Chondrocyte (in vitro differentiated cells): ENCODE measurements at places on chromosomes 2 and 18.

GRCh38 chr18:79890674-79891073 is 60.8 kb downstream of the SLC66A2 start:
- H3K4me3 ChIP-seq: no peak overlapping the region
- no peaks in the 10 kb centered on the region for H3K4me1 ChIP-seq
- DNase-seq: no peak
- no peaks in the 10 kb centered on the region for H3K27me3 ChIP-seq
- no peak overlapping the region for H3K27ac ChIP-seq
- H3K36me3 ChIP-seq: peaks cover 22% of the 10 kb centered on the region

DNA sequence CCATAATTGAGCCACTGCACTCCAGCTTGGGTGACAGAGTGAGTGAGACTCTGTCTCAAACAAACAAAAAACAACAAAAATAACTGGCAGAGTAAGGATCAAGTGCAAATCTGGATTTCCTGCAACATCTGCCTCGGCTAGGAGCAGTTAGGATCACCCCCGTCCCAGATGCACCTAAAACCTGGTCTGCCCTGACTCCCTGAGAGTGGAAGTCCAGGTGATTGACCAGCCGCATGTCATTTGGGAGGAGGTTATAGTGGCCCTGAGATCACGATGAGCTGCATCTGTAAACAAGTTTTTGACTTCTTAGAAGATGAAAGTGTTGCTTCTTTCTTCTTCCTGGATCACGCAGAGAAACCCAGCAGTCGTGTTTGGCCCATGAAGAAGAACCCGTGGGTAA is 5.0 kb upstream of the ESPNL start:
- H3K27ac ChIP-seq: no peak overlapping the region
- no peak for DNase-seq
- H3K4me3 ChIP-seq: no peak overlapping the region
- H3K4me1 ChIP-seq: peaks cover 5% of the 10 kb centered on the region
- H3K36me3 ChIP-seq: peaks cover 5% of the 10 kb centered on the region
- H3K27me3 ChIP-seq: no peaks in the 10 kb centered on the region

DNA sequence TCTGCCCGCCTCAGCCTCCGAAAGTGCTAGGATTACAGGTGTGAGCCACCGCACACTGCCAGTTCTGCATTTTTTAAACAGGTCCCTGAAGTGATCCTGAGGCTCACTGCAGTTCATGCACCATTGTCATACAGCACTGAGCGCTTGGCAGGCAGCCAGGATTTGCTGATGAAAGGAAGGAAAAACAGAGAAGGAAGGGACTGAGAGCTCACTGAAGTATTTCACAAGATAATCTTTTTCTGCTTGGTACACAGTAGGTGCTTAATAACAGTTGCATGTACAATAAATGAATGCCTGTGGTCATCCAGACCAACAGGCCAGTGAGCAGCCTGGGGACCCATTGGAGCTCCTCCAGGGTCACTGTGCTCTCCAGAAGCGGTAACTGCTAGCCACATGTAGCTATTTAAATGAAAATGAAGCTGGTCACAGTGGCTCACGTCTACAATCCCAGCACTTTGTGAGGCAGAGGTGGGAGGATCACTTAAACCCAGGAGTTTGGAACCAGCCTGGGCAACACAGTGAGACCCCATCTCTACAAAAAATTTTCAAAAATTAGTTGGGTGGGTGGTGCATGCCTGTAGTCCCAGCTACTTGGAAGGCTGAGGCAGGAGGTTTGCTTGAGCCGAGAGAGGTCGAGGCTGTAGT is 33.1 kb upstream of the SMAD7 start:
- H3K27ac ChIP-seq: no peak overlapping the region
- no peaks in the 10 kb centered on the region for H3K27me3 ChIP-seq
- no peaks in the 10 kb centered on the region for H3K36me3 ChIP-seq
- peaks cover 53% of the 10 kb centered on the region for H3K4me1 ChIP-seq
- no peak overlapping the region for H3K4me3 ChIP-seq

GRCh38 chr2:129752176-129752575 is 227.3 kb upstream of the RAB6C start:
- no peak overlapping the region for H3K4me3 ChIP-seq
- H3K4me1 ChIP-seq: no peaks in the 10 kb centered on the region
- peaks cover 2% of the 10 kb centered on the region for H3K36me3 ChIP-seq
- DNase-seq: no peak

- no peak overlapping the region for H3K27ac ChIP-seq
- no peak for DNase-seq
- no peaks in the 10 kb centered on the region for H3K36me3 ChIP-seq
- H3K4me1 ChIP-seq: peaks cover 26% of the 10 kb centered on the region
These were observed 48.7 kb downstream of the FMNL2 start for GRCh38 chr2:152383702-152384101.

GRCh38 chr18:7772510-7772888 is 205.4 kb downstream of the PTPRM start:
- H3K4me3 ChIP-seq: no peak overlapping the region
- peaks cover 4% of the 10 kb centered on the region for H3K4me1 ChIP-seq
- H3K27ac ChIP-seq: peak overlapping the region; percentile 63
- no peaks in the 10 kb centered on the region for H3K27me3 ChIP-seq

DNA sequence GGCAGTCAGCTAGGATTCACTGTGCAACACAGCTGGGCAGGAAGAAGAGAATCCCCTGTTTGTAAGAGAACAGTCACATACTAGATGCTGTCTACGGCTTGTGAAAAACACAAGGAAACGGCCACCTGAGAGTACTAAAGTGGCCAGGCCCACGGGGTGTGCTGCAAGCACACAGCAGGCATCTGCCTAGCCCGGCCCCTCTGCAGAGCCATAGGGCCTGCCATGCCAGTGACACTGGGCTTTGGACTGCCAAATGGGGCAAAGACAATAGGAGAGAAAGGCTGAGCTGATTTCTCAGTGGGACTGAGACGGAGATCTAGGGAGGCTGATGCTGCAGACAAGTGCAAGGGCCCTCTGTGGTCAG is 10.3 kb downstream of the TUBB6 start:
- H3K4me1 ChIP-seq: peaks cover 63% of the 10 kb centered on the region
- DNase-seq: no peak
- H3K36me3 ChIP-seq: peaks cover 36% of the 10 kb centered on the region
- H3K27ac ChIP-seq: peak overlapping the region; percentile 74
- no peak overlapping the region for H3K4me3 ChIP-seq

DNA sequence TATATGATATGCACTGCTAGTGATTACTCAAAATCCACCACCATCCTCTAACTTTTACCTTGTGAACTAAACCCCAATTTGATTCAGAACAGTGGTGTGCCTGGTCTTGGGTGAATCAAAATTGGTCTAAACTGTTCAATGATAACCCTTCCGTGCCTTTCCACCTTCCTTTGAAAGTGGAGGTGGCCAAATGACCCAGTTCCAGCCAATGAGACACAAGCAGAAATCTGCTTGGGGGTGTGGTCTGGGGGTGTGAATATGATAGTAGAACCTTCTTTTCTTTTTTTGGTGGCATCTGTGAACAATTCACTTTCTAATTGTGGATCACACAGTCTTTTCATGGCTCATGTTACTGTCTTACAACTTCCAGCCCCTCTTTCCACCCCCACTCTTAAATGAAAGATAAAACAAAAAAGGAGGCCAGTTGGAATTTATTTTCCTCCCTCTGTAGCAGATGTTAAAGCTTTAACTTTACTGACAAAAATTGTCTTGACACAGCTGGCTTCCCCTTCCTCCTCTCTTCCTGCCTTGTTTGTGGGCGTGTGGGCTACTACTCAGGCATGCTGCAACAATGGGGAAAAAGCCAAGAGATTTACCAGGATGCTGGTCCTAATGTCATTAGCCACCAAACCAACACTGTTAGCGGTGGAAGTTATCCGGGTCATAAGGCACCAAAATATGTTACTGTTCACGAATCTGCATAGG is 58.8 kb upstream of the ANKRD44 start:
- H3K4me1 ChIP-seq: peaks cover 11% of the 10 kb centered on the region
- H3K27me3 ChIP-seq: no peaks in the 10 kb centered on the region
- no peak overlapping the region for H3K4me3 ChIP-seq
- no peak overlapping the region for H3K27ac ChIP-seq
- H3K36me3 ChIP-seq: no peaks in the 10 kb centered on the region

GRCh38 chr2:43305517-43305916 is 79.1 kb upstream of the ZFP36L2 start:
- DNase-seq: no peak
- no peak overlapping the region for H3K4me3 ChIP-seq
- no peaks in the 10 kb centered on the region for H3K27me3 ChIP-seq
- peak overlapping the region; percentile 38 for H3K27ac ChIP-seq
- H3K36me3 ChIP-seq: peaks cover 2% of the 10 kb centered on the region
- H3K4me1 ChIP-seq: peaks cover 46% of the 10 kb centered on the region

DNA sequence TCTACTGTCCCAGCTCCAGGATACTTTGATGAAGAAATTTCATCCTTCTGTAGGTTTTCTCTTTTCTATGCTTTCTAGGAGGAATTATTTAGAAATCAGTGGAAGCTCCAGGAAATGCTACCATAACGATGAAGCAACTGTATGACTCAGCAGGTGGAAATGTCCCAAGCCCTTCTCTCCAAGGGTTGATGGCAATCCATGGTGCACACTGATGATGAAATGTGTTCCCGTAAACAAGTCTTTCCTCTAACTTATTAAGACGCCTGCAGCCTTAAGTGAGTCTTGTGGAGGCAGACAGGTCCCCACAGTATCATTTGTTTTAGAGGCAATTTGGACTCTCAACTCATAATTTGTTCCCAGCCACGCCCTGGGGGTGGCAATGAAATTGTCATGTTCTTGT is 777.6 kb upstream of the SOX11 start:
- H3K36me3 ChIP-seq: no peaks in the 10 kb centered on the region
- H3K27me3 ChIP-seq: no peaks in the 10 kb centered on the region
- DNase-seq: no peak
- H3K4me3 ChIP-seq: no peak overlapping the region
- H3K4me1 ChIP-seq: peaks cover 13% of the 10 kb centered on the region

- H3K4me3 ChIP-seq: no peak overlapping the region
- no peaks in the 10 kb centered on the region for H3K4me1 ChIP-seq
- no peak for DNase-seq
- H3K27me3 ChIP-seq: no peaks in the 10 kb centered on the region
- H3K27ac ChIP-seq: no peak overlapping the region
These were observed 343.4 kb downstream of the GPD2 start for GRCh38 chr2:156779416-156780120.

DNA sequence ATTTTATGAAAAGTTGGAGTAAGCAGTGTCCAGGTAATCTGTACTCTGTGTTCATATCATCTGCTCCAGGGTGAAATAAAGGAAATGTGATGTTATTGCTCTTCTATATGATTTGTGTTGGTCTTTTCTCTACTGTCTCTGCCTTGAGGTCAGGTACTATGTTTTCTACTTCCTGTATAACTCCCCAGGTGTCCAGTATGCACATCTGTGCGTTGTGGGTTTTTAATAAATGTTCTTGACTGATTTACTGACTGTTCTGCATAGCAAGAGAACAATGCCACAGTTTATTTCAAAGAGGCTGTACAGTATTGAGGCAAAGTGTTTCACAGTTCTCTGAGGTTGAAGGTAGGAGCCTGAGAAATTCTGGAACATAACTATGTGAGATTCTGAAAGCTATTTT is 89.7 kb downstream of the BABAM2 start:
- DNase-seq: no peak
- H3K36me3 ChIP-seq: no peaks in the 10 kb centered on the region
- no peak overlapping the region for H3K4me3 ChIP-seq
- peaks cover 36% of the 10 kb centered on the region for H3K4me1 ChIP-seq
- H3K27me3 ChIP-seq: no peaks in the 10 kb centered on the region

DNA sequence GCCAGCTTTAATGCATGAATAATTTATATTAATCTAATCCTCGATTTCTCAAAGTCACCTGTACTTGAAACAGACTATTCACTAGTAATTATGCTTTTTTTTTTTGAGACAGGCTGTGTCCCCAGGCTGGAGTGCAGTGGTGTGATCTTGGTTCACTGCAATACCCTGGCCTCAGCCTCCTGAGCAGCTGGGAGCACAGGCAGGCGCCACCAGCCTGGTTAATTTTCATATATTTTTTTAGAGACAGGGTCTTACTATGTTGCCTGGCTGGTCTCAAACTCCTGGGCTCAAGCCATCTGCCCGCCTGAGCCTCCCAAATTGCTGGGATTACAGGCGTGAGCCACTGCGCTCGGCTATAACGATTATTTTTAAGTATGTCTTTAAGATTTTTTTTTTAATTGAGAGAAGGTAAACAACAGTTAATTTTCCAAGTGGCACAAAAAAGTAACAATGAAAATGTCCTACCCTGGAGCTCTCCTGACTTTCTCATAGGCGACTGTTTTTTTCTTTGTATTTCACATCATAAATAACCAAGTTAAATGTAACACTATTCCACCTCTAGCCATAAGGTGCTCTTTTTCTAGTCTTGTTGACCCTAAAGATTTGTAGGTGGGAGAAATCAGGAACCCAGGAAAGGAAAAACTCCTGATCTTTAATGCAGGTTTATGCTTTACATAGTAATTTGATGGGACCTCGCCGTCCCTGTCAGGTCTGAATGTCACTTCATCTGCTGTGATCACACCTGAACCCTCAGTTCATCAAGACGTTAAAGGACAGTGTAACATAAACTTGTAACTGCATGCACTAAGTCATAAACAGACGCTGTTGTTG is 1.3 kb upstream of the ANKRD12 start:
- no peaks in the 10 kb centered on the region for H3K36me3 ChIP-seq
- H3K27ac ChIP-seq: peak overlapping the region; percentile 74
- DNase-seq: no peak
- H3K4me3 ChIP-seq: peak overlapping the region; percentile 97
- peaks cover 36% of the 10 kb centered on the region for H3K4me1 ChIP-seq

GRCh38 chr2:85323351-85323987 is 4.3 kb downstream of the TGOLN2 start:
- H3K4me1 ChIP-seq: peaks cover 54% of the 10 kb centered on the region
- DNase-seq: no peak
- peaks cover 37% of the 10 kb centered on the region for H3K36me3 ChIP-seq
- no peak overlapping the region for H3K27ac ChIP-seq
- H3K4me3 ChIP-seq: no peak overlapping the region

GRCh38 chr2:184644685-184645084 is 46.4 kb downstream of the ZNF804A start:
- peaks cover 4% of the 10 kb centered on the region for H3K27me3 ChIP-seq
- no peak for DNase-seq
- no peaks in the 10 kb centered on the region for H3K36me3 ChIP-seq
- H3K27ac ChIP-seq: no peak overlapping the region

GRCh38 chr2:7010391-7011054 is 93.3 kb downstream of the RNF144A start:
- H3K4me1 ChIP-seq: peaks cover 58% of the 10 kb centered on the region
- H3K4me3 ChIP-seq: no peak overlapping the region
- no peak for DNase-seq
- H3K36me3 ChIP-seq: no peaks in the 10 kb centered on the region

- H3K27me3 ChIP-seq: no peaks in the 10 kb centered on the region
- DNase-seq: no peak
- H3K4me1 ChIP-seq: peaks cover 73% of the 10 kb centered on the region
- peak overlapping the region; percentile 87 for H3K27ac ChIP-seq
- H3K36me3 ChIP-seq: peaks cover 2% of the 10 kb centered on the region
These were observed 99.0 kb upstream of the RNF152 start for GRCh38 chr18:61991836-61992235.

- no peak for DNase-seq
- H3K27me3 ChIP-seq: no peaks in the 10 kb centered on the region
- no peaks in the 10 kb centered on the region for H3K36me3 ChIP-seq
- no peak overlapping the region for H3K27ac ChIP-seq
- peak overlapping the region; percentile 67 for H3K4me3 ChIP-seq
These were observed 583.4 kb downstream of the ZEB2 start for GRCh38 chr2:143936538-143936847.

- peaks cover 7% of the 10 kb centered on the region for H3K27me3 ChIP-seq
- peaks cover 10% of the 10 kb centered on the region for H3K4me1 ChIP-seq
- DNase-seq: no peak
- H3K36me3 ChIP-seq: no peaks in the 10 kb centered on the region
- no peak overlapping the region for H3K27ac ChIP-seq
- H3K4me3 ChIP-seq: no peak overlapping the region
These were observed 27.2 kb upstream of the RFX8 start for GRCh38 chr2:101502095-101502494.
